DMS79 (cell line): ENCODE measurements at places on chromosomes 1 and 21.

- DNase-seq, result no peak
Measured at GRCh38 chr1:111730706-111731105, 8.5 kb downstream of the INKA2 start.

GRCh38 chr1:79587229-79587628 is 580.7 kb upstream of the ADGRL4 start:
- no peak for DNase-seq

DNA sequence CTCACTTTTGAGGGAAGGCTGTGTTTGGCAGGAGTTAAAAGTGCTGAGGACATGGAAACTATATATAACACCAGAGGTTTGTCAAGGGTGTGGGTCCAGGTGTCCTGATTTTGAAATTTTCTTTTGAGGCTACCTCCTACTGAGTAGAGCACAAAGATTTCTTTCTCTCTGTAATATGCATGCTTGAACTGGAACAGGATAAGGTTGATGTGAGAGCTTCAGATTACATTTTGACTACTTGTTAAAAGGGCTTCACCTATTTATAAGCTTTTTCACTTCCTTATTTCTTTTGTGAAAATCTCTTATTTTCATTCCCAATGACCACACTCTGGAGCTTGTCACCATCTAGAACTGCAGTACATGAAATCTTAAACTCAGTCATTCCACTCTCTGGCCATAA is 59.8 kb upstream of the PLA2G4A start:
- DNase-seq, result no peak

- DNase-seq, result no peak
Measured at GRCh38 chr21:32331444-32332305, 33.0 kb downstream of the MRAP start.

- DNase-seq, result no peak
Measured at GRCh38 chr1:56223968-56224367, 355.4 kb downstream of the PLPP3 start.

DNA sequence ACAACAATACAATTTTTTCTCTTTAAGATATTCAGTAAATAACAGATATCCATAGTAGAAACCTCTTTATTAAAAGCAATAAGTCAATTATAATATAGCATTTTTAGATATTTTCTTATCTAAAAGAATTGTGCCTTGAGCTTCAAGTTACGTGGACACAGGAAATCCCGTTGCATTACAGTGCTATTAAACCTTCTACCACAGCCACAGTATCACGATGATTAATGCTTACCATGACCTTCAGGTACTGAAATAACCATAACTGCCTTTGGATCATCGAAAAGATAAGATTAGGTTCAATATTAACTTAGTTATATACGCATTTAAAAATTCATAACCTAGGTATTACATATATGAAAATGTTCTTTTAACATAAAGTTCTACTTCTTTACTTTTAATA is 17.9 kb downstream of the B3GALNT2 start:
- no peak for DNase-seq

- no peak for DNase-seq
Measured at GRCh38 chr1:108584428-108584856, 24.5 kb downstream of the EEIG2 start.

- DNase-seq, result no peak
Measured at GRCh38 chr1:175089136-175089718, 21.6 kb downstream of the TNN start.

DNA sequence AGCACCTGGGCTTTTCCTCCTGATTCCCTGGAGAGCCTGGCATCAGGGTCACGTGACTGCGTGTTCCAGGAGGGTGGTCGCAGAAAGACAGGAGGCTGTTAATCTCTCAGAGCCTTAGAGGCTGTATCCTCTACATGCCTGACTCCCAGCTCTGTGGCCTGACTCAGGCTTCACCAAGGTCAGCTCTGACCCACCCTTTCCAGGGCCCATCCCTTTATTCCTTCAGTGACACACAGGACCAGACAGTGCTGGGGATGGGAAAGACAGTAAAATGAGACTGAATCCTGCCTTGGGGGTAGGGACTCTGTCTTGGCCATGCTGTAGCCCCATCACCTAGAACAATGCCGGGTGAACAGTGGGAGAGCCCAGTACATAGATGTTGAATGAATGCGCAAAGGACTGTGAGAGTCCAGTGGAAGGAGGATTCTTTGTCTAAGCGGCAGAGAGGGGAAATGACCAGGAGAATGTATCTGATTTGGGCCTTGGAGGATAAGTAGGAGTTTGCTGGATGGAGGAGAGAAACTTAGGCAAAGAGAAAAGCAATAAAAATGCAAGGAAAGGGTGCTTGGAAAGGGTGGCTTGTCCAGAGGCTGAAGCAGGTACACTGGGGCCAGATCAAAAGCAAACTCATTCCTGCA is 33.0 kb downstream of the EPHX1 start:
- DNase-seq, result no peak

DNA sequence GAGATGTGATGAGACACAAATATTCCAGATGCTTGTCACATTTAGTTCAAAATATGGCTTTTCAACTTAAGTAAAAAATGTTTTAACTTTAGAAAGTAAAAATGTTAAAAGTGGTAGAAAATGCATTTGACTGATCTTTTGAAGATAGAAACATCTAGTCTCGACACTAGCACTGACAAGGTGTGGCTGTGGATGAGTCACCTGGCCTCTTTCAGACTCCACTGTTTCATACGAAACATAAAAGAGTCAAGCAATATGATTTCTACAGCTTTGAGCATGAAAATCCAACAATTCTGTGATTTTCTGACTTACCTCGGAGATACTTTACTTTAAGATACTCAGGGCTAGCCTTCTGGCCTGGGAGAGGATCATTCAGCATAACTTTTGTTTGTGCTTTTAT is 47.7 kb downstream of the TTC13 start:
- DNase-seq, result no peak

- no peak for DNase-seq
Measured at GRCh38 chr1:90671251-90671650, 45.9 kb downstream of the BARHL2 start.

- DNase-seq, result no peak
Measured at GRCh38 chr1:202047977-202048376, 37.6 kb downstream of the ELF3 start.

DNA sequence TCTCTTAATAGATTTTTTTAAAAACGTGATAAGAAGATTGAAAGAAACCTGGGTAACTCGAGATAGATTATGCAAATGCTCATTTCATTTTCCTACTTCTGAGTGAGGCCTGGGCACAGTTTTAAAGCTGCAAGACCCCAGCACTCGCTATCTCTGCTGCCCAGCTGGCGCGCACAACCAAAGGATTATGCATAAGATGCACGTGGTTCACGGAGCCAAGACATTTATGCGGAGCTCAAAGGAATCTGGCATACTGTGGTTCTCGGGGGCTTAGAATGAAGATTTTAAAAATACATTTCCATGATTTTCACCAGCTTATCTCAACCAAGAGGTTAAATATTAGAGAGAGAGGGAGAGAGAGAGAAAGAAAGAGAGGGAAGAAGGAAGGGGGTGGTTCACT is 210.9 kb downstream of the DSCAM start:
- DNase-seq, result no peak

GRCh38 chr1:193321242-193321840 is 134.9 kb upstream of the B3GALT2 start:
- no peak for DNase-seq

- no peak for DNase-seq
Measured at GRCh38 chr1:221987860-221988520, 246.1 kb upstream of the DUSP10 start.

DNA sequence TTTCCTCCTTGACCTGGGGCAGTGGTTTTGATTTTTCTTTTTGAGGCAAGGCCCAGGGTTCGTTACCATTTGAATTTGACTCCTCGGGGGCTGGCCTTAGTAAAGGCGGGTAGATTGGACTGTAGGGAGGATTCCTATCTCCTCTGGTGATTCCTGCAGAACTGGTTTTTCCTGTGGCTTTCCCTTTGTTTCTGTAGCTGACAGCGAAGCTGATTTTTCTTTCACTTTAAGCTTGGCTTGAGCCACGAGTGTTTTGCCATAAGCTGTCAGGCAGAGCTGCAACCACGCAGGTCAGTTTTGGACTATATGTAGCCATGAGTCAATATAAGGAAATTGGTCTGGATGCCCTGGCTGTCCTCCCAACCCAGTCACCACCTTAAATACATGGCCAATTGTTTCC is 28.7 kb upstream of the KCNJ15 start:
- DNase-seq, result no peak

DNA sequence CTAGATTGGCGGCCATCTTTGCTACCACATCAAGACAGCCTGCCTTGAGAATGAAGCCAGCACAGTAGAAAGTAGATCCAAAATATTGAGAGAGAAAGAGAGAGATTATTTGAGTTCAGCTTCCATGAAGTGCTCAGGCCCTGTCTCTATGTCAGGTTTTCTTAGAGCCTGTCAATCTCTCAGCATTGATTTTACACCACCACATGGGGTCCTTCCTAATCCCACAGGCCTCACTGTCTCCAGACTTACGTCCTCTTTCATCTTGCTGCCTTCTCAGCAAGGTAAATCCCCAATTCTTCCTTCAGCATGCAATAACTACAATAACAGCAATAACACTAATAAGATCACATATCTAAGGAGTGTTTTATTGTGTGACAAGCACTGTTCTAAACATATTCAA is 21.0 kb downstream of the DYNLT5 start:
- DNase-seq, result no peak

DNA sequence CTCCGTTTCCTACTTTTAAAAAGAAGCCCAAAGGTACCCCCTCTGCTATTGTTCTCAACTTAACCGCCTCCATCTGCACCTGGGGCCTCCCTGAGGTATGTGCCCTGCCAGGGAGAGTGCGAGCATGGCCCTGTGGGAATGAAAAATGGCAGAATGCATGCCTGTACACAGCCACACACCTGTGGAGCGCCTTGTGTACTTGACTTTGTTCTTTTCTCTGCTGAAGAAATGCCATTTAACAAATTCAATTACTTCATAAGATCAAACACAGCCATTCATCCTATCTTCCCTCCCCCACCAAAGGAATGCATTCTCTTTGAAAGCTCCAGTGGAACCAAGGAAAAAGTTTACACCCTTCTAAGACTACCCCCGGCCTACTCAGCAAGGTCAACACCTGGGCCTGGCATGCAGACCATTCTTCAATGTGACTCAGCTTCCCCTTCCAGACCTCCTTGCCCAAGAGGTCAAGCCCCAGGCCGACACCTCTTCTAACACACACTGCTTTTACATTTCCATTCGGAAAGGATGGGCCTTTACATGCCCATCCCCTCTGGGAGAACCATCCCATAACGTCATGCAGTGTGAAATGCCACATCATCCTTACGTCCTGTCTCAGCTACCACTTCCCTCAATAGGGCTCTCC is 123.7 kb downstream of the SMYD2 start:
- DNase-seq, result no peak

- no peak for DNase-seq
Measured at GRCh38 chr1:192066202-192066601, 92.1 kb upstream of the RGS18 start.

DNA sequence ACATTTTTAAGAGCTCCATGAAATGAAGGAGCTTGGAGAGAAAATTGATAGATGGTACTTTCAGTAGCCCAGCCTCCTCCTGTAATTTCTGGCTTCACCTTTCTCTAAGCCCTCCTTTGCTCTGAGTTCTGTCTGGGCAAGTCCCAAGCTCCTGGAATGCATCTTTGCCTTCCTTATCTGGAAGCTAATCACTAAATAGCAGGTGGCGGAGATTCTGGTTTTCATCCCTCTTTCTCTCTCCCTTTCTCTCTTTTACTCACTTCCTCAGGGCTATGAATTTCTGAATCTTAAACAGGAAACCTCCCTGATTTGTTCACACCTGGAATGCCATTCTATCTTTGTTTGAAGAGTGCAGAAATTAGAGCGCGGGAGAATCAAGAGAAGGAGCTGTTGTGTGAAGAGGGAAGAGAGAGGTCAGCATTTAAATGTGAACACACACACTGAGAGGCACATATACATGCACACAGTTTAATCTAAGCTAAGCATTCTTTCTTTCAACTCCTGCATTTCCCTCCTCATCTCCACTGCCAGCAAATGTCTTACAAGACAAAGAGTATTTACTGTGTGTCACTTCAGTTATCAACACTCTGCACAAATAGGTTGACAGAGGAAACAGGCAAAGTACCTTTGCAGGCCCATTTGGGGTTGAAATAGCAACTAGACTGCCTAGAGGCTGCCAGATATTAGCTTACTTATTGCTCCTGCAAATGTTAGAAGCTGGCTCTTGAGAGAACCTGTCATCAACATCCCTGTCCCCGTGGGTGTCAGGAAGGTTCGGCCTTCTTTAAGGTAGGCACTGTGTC is 199.4 kb upstream of the CAMK1G start:
- no peak for DNase-seq

- no peak for DNase-seq
Measured at GRCh38 chr1:234221601-234222000, 151.7 kb upstream of the COA6 start.

- DNase-seq, result no peak
Measured at GRCh38 chr1:206668351-206668750, 16.4 kb upstream of the MAPKAPK2 start.

- DNase-seq, result no peak
Measured at GRCh38 chr1:3625151-3625907, 514 bp downstream of the TPRG1L start.

GRCh38 chr1:236425031-236425663 is 31.1 kb downstream of the EDARADD start:
- no peak for DNase-seq

DNA sequence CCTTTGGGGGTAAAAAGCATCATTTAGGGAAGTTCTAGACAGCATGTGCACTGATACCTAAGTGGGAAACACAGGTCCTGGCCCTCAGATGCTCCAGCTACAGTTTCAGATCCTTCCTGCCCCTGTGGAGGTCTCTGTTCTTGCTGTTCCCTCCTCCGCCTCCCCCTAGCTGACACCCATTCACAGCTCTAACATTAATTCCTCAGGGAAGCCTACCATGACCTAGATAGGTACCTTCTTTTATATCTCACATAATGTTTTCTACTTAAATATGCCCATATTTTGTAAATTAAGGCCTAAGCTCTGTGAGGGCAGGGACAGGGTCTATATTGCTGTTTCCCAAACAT is 11.3 kb downstream of the TSPAN2 start:
- DNase-seq, result no peak

- no peak for DNase-seq
Measured at GRCh38 chr1:55275941-55276341, 60.8 kb upstream of the USP24 start.

GRCh38 chr1:27872802-27873551 is 633 bp downstream of the THEMIS2 start:
- no peak for DNase-seq

DNA sequence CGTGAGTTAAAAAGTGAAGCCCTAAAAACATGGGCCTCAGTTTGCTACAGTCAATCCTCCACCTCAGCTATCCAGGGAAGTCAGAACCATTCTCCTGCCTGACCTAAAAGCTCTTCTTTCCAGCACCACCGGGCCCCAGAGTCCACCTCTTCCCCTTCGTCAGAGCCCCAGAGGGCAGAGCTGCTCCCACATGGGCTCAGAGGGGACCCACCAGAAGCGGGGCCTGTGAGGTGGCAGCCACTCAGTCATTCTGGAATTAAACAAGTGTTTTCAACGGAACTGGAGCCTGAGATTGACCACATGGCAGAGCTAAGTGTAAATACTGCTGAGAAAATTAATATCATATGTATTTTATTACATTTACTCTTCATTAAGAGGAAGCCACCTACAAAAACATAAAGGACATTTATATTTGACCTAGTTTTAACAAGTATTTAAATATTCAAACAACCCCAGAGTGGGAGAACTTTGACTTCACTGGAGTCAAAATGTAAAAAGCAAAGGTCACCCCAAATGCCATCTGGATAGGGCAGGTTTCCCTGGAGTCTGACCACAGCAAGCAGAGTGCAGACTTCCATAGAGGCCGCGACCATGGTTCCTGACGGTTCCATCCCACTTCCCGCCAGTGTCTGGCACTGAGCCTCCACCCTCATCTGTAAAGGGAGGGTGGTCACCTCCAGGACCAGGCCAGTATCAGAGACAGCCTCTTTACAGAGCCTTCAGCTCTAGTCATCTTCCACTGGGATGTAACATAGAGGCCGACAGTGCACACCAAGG is 1.8 kb downstream of the SUMO3 start:
- DNase-seq, result no peak
